ENCODE measurements at places on chromosomes 7 and 10.

- peak; percentile 24 for DNase-seq
Observed at GRCh38 chr10:43461950-43462349, 25.0 kb downstream of the ZNF487 start.

- no peak for DNase-seq
Observed at GRCh38 chr7:80583901-80584300, 54.5 kb upstream of the CD36 start.

GRCh38 chr10:79336276-79336675 lies 11.0 kb upstream of the PPIF start:
- DNase-seq = no peak

DNA sequence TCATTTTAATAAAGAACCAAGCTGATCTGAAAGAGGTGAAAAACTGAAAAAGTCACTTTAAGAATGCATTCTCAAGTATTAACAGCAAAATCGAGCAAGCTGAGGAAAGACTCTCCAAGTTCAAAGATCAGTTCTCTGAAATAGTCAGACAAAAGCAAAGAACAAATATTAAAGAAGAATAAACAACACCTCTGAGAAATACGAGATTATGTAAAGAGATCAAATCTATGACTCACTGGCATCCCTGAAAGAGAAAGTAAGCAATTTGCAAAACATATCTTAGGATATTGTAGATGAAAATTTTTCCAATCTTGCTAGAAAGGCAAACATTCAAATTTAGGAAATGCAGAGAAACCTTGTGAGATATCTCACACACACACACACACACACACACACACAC lies 138.4 kb upstream of the HGF start:
- DNase-seq = no peak

DNA sequence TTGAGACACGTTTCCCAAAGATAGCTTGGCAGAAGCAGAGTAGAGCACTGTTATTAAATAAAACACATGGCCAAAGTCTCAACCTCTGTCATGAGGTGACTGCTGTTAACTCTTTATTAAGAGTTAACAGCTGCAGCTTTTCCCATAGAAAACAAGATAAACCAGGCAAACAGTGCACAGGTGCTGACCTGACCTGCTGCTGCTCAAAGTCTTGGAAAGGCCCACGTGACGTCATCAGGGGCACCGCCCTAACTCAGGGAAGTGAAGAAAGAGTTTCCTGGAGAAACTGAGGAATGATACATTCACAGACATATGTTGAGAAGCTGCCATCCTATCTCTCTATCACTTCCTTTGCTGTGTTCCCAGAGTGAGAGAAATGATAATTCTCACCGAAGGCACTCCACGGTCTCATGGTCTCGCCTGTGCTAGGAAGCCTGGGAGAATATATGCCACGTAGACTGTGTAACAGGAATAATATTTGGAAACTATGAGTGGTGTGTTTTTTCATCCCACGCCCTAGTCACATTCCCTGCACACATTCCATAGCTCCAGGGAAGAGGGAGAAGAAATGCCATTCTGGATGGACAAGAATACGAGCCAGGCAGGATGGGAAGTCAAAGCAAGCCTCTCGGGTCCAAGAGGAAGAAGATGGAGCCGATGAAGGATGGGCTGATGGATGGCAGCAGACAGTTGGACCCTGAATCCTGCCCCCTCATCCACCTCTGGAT lies 146.2 kb upstream of the NFE2L3 start:
- no peak for DNase-seq

DNA sequence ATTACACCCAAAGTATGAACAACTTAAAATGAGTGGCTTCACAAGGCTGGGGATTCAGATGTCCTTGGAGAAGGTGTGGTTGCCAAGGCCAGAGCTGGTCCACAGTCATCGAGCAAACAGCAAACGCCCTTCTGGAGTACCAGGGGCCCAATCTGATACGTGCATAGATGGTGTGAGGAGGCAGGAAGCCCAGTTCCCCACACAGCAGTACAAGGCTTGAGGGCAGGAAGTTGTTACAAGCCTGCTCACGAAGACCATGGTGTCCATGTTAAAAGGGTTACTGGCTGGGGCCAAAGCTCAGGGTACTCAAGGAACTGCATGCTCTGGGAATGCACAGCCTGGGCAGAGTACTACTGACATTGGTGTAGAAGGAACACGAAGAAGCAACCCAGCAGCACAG lies 4.6 kb upstream of the ANKRD26 start:
- no peak for DNase-seq

- DNase-seq = no peak
Observed at GRCh38 chr7:4241791-4242190, 440.3 kb upstream of the FOXK1 start.

- DNase-seq = no peak
Observed at GRCh38 chr10:124644771-124645415, 99.3 kb downstream of the FAM53B start.

GRCh38 chr7:154255324-154255723 lies 203.1 kb downstream of the DPP6 start:
- DNase-seq = no peak

DNA sequence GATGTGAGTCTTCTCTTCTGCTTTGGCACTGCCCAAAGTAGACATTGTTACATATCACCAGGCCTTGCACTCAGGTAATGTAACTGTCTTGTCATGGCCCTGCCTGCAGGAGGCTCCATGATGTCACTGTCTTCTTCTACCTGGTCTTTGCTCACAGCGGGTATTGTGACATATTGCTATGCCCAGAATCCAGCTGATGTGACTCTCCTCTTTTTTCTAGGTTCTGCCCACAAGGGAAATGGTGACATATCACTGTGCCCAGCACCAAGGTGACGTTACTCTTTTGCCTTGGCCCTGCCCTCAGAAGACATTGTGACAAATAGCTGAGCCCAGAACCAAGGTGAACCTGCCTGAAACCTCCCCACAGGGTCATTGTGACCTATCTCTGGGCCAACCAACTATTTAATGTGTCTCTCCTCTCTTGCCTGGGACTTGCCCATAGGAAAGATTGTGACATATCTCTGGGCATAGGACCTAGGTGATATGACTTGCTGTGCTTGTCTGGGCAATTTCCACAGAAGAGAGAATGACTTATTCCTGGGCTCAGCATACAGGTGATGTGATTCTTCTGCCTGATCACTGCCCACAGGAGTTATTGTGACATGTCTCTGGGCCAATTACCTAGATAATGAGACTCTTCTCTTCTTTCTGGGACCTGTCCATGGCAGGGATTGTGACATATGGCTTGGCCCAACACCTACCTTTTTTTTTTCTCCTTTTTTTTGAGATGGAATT lies 26.5 kb upstream of the ZNF107 start:
- no peak for DNase-seq

GRCh38 chr7:13982940-13983677 lies 6.4 kb downstream of the ETV1 start:
- DNase-seq = no peak

DNA sequence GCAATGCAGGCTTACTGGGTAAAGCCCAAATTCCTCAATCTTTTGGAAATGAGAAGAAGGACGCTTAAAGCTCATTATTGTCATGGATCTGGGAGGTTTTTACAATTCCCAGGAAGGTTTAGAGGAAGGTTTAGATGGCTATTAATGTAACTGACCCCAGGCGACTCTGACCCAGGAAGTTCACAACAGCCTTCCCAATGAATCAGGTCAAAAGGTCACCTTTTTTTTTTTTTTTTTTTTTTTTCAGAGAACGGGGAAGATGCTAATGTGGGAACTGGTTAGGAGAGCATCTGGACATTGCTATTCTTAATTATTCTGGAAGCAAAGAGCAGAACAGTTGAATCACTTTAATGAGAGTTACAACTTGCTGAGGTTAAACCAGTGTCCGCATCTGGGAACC lies 149.9 kb upstream of the ITGB1 start:
- DNase-seq = no peak

DNA sequence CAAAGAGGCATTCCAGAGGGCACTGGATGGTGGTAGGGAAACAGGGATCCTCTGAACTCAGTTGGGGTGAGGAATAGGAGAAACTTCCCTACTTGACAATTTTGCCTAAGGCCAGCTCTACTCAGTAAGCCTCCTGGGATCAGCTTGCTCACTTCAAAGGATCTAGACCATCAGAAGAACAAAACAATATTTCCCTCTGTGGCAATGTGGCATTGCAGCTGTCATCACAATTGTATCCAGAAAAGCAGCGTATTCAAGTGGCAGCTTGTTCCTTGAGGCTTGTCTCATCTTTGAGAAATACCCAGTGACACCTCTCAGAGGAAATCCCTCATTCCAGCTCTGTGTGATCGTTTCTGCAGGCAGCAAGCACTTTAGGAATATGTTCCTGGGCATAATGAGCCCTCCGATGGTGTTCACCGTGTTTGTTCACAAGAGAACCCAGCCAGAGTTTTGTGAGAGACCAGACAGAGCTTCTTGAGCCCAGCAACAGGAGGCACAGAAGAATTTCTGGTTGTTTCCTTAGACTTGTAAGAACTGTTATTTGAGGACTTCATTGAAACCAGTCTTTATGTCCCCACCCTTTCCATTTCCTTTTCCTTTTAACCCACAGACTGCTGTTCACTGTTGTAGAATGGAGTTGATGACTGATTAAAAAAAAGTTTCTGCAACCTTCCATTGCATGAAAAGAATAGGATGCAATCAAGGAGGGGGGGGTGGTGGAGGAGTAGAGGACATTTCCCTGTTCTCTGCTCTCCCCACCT lies 747.3 kb downstream of the LRMDA start:
- no peak for DNase-seq

GRCh38 chr7:29099896-29100847 lies 46.2 kb downstream of the CPVL start:
- no peak for DNase-seq

GRCh38 chr10:71638822-71639719 lies 80.5 kb downstream of the C10orf105 start:
- peak; percentile 64 for DNase-seq

DNA sequence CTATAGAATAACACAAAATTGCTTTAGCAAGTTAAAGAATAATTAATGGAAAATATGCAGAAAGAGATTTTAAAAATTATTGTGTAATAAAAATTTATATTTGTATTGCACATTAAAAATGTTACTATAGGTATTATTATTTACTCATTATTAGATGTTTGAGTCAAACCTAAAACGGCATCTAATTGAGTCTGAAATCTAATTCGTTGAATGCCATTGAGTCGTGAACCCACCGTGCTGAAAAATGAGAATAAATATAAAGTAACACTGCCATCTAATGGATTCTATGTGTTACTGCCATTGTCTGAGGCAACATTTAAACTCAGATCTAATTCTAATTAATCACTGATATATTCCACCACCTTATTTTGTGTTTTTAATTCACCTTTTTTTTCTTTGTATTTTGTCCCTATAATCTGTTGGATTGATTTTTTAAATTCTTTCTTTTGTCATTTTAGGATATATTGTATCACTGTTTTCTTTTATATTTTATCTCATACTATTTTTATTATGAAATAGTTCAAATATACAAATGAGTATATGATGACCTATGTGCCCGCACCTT lies 62.2 kb downstream of the SAMD9 start:
- no peak for DNase-seq

DNA sequence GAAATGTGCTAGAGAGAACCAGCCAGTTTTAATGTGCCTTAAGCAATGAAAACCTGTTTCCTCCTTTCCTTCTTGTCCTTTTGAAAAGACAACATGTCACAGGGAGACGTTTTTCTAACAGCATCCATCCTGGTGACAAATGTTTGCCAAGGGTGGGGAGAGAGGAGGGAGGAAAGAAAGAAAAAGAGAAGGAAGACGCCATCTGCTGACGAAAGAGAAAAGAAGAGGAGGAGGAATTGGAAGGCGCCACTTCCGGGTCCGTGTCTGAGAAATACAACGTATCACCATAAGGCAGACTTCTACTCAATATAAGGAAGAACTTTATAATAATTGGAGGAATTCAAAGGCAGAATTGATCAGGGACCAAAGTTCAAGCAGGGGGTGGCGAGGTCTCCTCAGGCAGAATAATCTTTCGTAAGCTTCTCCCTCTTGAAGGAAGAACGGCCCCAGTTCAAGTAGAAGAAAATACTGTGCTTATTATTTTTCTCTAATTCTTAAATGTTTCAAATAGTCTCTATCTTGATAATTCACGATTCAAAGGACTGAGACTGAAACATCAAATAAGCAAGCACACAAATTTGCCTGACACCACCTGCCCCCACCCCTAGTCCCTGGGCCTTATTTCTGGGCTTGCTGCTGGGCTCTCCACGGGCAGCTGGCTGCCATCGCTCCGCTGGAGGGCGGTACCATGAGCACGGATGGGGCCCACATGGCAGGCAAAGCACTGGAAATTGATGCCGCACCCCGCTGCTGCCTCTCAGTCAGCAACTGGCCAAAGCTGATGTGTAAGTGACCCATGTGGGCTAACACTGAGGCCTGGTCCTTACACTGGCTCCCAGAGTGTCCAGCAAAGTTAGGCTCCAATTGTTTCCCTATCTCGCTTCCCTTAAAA lies 273.7 kb upstream of the KLF14 start:
- DNase-seq = peak; percentile 41

- DNase-seq = no peak
Observed at GRCh38 chr7:97307521-97308108, 190.1 kb downstream of the SDHAF3 start.

GRCh38 chr10:95297402-95297801 lies 6.6 kb upstream of the PDLIM1 start:
- no peak for DNase-seq

DNA sequence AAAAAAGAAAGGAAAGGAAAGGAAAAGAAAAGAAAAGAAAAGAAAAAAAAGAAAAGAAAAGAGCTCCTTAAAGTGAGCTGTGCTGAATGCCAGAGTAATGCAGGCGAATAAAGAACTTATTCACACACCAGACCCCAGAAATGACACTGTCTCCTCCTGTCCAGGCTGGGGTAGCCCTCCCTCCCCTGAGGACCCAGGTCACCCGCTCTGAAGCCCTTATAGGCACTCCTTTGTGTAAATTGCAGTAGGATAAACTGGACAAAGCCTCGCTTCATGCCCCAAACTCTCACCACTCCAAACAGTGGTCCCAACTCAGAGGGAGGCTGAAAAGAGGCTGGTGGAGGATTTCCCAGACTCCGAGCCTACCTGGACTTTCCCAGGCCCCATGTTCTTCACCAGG lies 46.3 kb downstream of the PKD1L1 start:
- no peak for DNase-seq

DNA sequence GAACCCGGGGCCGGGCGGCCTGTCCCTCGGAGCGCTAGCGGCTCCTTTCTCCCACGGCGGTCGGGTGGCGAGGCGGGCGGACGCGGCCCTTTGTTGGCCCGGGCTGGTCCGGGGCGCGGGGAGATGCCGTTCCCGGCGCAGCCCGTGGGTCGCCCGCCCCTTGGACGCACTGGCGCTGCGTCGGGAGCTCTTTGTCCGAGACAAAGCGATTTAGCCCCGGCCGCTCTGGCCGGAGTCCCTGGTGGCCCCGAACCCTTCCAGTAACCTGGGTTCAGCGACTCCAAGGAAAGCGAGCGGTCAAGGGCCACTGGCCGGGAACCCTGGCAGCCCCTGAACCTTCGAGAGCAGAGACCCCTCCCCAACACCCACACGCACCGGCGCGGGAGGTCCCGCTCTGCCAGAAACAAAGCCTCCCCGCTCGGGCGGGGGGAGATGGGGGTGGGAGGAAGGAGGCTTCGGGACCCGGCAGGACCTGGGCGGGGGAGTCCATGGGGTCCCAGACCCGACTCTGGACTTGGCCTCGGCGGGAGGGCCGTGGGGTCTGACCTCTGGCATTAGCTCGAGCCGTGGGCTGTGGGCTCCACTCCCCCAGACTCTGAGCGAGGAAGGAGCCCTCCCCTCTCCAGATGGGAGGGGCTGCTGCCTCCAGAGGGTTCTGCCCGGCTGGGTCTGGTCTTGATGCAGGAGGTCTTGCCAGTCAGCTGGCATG lies 836 bp downstream of the DPYSL4 start:
- peak; percentile 55 for DNase-seq

GRCh38 chr10:44463511-44464121 lies 78.7 kb upstream of the CXCL12 start:
- DNase-seq = no peak

GRCh38 chr10:51894771-51895578 lies 195.6 kb upstream of the CSTF2T start:
- DNase-seq = no peak

GRCh38 chr10:1513221-1513620 lies 224.1 kb downstream of the ADARB2 start:
- no peak for DNase-seq

Data from nephron progenitor cell (in vitro differentiated cells).